ENCODE measurements at places on chromosomes 7 and 10. TPM values are rescaled to one million over a fixed set of nuclear protein-coding genes. Genes with fewer than 3 reads are reported as not detected.

Gene PLEKHA1
- 38.2 TPM for total RNA-seq

Gene SPDYE8
- not detected for total RNA-seq

Gene WNT8B
- total RNA-seq, result 0.10 TPM

Gene ANKRD61
- total RNA-seq, result 0.18 TPM

Gene ABCA13
- not detected for total RNA-seq

DNA sequence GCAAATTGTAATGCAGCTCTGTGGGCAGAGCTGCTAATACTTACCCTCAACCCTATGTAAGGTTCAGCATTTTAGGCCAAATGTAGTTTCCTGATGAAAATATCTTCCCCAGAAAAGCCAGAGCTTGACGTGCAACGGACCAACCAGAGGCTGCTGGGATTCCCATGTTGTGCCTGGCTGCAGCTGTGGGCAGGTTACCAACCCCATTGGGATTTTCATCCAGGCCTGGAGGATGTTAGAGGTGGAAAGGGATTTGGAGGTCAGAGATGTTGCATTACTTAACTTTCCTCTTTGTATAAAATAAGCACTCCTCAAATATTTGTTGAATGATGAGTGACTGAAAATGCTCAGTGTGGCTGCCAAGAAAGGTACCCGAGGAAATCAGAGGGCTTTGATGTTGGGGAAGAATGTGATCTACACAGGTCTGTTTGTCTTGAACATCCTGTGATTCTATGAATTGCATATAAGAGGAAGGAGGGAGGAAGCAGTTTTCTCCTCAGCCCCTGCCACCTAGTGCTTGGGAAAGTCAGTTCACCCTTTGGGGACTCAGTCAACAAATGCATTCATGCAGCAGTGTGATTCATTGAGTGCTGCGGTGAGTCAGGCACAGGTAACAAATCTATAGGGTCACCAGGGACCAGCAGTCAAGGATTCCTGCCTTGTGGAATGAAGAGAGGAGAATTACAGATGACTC is 487.2 kb downstream of the RPS24 start:
- peak; percentile 53 for DNase-seq

- DNase-seq, result no peak
These were observed 139.1 kb downstream of the XPNPEP1 start for GRCh38 chr10:109784236-109784635.

DNA sequence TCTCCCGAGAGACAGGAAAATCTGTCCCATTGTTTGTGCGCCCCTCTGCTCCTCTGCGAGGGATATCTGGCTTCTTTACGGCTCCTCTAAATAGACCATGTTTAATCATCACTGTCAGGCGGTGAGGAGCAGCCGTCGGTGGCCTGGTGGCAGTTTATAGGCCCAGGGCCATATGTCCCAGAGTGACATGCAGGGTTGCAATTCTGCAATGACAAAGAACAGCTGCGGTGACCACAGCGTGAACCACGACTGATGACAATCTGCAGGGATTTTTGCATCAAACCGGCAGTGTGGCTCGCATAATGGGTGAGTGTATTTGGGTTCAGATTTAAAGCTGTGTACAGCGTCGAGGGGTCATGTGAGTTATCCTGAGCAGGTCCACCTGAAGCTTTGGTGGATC is 41.5 kb downstream of the GATA3 start:
- no peak for DNase-seq

DNA sequence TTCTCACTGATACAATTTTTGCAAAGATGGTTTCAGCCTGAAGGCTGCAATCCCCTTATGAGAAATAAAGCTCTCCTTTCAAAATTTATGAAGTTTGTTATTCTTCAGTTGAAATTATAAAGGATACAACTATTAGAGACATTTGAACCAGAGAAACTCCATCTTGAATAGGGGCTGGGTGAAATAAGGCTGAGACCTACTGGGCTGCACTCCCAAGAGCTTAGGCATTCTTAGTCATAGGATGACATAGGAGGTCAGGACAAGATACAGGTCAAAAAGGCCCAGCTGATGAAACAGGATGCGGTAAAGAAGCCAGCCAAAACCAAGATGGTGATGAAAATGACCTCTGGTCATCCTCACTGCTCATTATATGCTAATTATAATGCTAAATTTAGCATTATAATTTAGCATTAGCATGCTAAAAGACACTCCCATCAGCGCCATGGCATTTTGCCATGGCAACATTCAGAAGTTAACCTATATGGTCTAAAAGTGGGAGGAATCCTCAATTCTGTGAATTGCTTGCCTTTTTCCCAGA is 22.4 kb upstream of the IFIT1B start:
- DNase-seq, result no peak

- DNase-seq, result no peak
These were observed 13.1 kb downstream of the FXYD4 start for GRCh38 chr10:43384252-43385221.

All from H7 (cell line).